ENCODE measurements at places on chromosomes 6 and 20. TPM values are rescaled to one million over a fixed set of nuclear protein-coding genes. Genes with fewer than 3 reads are reported as not detected.
A peak's percentile ranks its signal among the peaks of the same experiment; 100 is the strongest.

CRISP3 gene
- total RNA-seq, result not detected

- no peak for DNase-seq
Observed at GRCh38 chr6:38673397-38674165, 29.4 kb downstream of the GLO1 start.

ECT2L gene
- total RNA-seq, result 1.1 TPM

GPX5 gene
- total RNA-seq, result not detected

GRCh38 chr6:138044458-138044857 is 62.8 kb downstream of the PERP start:
- DNase-seq, result no peak

CST7 gene
- 2.7 TPM for total RNA-seq

SEL1L2 gene
- not detected for total RNA-seq

- no peak for DNase-seq
Observed at GRCh38 chr20:47800623-47801022, 15.3 kb upstream of the SULF2 start.

DNA sequence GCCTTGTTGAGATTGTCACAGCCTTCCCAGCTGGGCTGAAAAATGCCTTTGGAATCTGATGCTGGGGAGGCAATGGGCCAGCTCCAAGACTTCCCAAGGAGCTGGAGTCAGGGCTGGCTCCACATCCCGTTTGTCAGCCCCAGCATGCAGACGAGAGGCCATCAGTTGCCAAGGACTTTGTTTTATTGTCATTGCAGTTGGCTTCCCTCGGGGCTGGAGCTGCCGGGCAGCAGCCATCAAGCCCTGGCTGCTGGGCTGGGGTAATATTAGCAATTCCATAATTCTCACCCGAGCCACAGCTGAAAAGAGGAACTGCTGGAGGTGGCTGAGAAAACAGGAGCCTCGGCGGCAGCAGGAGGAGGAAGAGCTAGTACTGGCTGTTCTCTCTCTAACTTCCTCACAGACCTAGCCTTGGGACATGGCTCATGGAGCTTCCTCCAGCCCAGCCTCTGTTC is 182.5 kb downstream of the CDC5L start:
- no peak for DNase-seq

- DNase-seq, result no peak
Observed at GRCh38 chr6:98514073-98514720, 320.2 kb upstream of the POU3F2 start.

CHRNA4 gene
- total RNA-seq, result not detected

DNA sequence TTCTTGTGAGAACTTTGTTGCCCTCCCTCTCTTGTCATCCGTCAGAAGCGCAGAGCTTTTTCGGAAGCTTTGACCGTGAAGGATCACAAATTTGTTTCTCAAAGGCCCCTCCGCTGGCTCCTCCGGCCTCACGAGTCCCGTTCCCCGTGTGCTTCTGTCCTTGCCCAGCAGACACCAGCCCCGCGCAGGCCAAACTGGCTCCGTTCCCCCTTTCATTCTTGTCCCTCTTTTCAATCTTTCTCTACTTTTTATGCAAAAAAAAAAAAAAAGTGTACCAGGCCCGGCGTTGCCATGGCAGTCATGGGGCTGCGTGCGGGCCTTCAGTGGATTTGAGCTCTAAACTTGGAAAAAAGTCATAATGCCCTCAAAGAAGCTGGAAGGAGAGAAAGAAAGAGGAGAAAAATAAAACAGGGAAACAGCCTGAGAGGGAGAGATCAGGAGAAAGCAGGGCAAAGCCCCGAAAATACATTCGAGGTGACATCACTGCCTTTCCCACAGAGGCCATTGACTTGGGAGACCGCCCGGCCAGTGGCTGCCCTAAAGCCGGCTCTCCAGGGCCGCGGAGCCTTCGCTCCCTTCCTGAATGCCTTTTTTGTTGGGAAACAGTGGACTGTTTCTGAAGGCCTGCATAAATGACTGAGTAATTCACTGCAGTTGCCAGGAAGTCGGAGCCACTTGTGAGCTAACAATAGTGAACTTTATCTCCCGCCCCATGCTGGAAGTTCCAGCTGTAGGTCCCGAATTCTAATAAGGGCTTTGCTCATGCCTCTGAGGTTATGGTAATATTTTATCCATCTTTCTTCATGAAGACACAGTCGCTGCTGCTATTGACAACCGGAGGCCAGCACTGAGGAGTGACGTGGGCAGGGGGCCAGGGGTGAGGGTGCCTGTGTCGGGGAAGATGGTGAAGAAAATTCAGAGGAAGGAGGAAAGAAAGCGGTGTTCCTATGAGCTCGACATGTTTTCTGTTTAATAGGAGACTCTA is 670.9 kb downstream of the QKI start:
- DNase-seq, result peak; percentile 90

PTCRA gene
- total RNA-seq, result not detected

NINL gene
- 3.7 TPM for total RNA-seq

TINAG gene
- 0.51 TPM for total RNA-seq
